ENCODE measurements at places on chromosomes 11 and 22.

- no peak for DNase-seq
Observed at GRCh38 chr11:64391839-64392238, 32.9 kb downstream of the RPS6KA4 start.

- no peak for DNase-seq
Observed at GRCh38 chr22:41781507-41781906, 19.0 kb upstream of the CCDC134 start.

DNA sequence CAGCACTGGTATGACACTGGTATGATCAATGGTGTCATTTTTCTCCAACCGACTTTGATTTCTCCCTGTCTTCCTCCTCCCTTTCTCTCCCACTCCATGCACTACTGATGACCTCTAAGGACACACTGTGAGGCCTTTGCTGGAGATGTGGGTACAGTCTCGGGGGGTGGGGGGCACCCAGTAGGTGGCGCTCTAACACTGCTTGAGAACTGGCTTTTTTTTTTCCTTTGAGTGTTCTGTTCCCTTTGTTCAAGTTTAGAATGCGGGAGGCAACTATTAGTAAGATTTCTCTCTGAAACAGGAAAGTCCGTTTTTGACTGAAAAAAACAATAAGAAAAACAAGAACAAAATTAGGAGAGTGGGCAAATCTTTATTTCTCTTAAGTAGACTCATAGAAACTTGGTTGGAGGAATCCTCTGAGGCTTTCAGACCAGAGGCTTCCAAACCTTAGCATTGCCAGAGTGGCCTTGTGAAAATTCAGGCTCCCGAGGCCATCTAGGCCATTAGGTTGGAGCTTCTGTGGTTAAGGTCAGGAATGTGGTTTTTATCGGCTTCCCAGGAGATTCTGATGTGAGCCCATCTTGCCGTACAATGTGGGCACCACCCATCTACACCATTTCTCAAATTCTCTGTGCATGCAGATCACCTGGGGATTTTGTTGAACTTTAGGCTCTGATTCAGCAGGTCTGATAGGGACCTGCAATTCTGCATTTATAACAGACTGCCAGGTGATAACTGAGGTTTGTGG, 43.2 kb downstream of the PANX1 start:
- peak; percentile 26 for DNase-seq

- DNase-seq, result no peak
Observed at GRCh38 chr11:114621950-114622809, 26.6 kb upstream of the NXPE4 start.

DNA sequence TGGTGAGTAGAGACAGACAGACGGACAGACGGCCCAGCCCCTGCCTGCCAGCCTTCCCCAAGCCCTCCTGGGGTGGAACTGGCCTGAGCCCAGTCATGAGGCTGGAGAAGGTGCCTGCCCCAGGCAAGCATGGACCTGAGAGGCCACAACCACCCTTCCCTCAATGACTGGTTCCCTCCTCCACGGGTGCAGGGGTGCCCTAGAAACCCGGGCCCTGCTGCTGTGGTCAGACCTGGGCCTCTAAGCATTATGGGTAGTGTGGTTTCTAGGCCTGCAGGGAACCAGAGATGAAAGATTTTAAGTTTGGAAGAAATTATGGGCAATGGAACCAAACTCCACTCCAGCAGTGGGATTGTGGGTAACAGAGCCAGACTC, 13.5 kb downstream of the RHBDD3 start:
- no peak for DNase-seq

DNA sequence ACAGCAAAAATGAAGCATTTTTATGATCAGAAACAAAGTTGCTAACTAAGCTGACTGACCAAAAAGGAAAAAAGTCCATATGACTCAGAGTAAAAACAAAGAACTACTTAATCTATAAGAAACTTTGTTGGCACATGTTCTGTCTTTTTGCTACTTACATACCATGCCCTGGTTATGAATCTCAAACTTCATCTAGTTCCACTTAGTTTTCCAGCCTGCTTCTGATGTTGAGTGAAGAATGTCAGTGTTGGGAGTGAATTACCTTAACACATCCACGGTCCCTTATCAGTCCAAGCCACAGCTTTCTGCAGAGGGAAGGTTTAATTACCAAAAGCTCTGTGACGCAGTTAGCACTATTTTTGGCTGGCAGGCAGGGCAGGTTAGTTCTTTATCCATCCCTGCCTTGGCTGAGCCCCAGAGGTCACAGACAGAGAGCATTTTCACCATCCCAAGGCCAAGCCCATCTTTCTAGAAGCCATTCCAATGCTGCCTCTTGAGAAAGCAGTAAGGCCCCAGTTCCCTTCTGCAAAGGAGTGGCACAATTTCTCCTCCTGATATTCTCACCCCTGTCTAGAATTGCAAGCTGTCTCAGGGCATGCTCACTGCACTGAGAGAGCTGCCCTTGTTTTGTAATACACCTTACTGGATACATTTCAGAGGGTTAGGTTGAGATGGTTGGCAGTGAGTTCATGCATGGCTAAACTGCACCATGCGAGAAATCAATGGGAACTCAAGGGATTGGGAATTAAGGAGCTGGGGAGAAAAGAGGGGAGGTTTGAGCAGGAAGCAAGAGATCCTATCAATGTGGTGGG, 67.1 kb downstream of the SLC1A2 start:
- no peak for DNase-seq

GRCh38 chr11:89443361-89444322, 47.5 kb downstream of the NOX4 start:
- no peak for DNase-seq

GRCh38 chr11:29962243-29962642, 54.6 kb downstream of the KCNA4 start:
- DNase-seq, result no peak

- DNase-seq, result peak; percentile 11
Observed at GRCh38 chr11:6481924-6482275, 599 bp downstream of the TIMM10B start.

GRCh38 chr22:30219049-30219654, 27.4 kb downstream of the LIF start:
- DNase-seq, result no peak

- DNase-seq, result peak; percentile 30
Observed at GRCh38 chr11:129960216-129961214, 42.1 kb downstream of the PRDM10 start.

DNA sequence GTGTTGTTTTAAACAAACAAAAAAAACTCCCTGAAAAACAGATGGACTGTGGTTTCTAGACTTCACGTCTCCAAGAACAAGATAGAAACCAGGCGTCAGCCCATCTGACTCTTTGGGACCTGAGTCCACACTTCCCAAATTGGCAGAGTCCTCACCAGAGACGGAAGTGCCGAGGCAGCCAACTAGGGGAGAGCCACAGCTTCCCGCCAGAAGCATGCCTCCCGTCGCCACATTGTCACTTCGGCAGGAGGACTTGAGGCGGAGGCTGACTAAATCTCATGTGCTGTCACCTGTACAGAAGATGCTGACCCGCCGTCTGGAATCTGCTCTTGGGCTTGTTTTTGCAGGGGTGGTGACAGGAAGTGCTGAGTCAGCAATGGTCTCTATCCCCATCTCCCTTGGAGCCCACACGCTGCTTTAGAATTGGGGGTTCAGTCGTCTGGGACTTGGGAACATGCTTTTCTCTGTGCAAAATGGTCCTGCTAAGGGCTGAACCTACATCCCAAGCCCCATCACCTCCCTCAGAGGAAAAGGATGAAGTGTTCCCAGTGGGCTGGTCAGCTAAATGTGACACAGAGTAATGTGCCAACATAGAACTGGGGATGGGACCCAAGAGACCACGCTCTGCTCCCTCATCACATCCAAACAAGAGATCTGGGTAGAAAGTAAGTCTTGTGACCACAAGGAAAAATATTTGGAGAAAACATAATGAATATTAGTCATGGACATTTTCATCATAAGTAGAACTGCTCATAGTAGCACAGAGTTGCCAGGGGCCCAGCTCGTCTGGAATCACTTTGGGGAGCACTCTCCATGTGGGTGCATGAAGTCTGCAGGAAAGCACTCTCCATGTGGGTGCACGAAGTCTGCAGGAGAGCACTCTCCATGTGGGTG, 152.9 kb downstream of the SNX19 start:
- no peak for DNase-seq

- DNase-seq, result no peak
Observed at GRCh38 chr11:75505916-75506692, 19.6 kb downstream of the GDPD5 start.

DNA sequence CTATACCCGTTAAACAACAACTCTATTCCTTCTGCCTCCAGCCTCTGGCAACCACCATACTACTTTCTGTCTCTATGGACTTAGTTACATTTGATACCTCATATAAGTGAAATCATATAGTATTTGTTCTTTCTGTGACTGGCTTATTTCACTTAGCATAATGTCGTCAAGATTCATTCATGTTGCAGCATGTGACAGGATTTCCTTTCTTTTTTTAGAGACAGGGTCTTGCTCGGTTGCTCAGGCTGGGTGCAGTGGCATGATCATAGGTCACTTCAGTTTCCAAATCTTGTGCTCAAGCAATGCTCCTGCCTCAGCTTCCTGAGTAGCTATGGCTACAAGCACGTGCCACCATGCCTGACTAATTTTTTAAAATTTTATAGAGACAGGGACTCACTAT, 29.4 kb upstream of the SORL1 start:
- DNase-seq, result no peak

- no peak for DNase-seq
Observed at GRCh38 chr11:125055107-125055715, 7.9 kb upstream of the SLC37A2 start.

DNA sequence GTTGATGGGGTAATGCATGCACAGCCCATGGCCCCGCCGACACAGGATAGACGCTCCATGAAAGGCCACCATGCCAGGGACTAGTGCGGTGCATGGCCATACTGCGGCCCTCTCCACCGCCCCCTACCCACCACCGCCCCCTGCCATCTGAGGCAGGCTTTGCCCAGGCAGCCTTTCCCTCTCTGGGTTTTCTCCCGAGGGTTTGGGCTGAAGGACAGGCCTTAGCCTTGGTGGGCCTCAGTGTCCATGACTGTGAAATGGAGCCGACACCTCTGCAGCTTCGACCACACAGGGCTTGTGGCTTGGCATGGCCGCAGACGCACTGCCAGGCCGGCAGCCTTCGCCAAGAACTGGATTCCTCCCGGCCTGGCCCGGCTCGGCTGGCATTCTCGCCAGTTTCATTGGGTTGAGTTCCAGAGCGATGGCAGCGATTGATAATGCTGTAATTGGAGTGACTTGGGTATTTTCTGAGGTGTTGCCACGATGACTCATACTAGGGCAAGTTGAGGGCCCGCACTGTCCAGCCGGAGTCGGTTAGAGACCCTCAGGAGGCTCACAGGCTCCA, 111.3 kb downstream of the WNT7B start:
- DNase-seq, result no peak

DNA sequence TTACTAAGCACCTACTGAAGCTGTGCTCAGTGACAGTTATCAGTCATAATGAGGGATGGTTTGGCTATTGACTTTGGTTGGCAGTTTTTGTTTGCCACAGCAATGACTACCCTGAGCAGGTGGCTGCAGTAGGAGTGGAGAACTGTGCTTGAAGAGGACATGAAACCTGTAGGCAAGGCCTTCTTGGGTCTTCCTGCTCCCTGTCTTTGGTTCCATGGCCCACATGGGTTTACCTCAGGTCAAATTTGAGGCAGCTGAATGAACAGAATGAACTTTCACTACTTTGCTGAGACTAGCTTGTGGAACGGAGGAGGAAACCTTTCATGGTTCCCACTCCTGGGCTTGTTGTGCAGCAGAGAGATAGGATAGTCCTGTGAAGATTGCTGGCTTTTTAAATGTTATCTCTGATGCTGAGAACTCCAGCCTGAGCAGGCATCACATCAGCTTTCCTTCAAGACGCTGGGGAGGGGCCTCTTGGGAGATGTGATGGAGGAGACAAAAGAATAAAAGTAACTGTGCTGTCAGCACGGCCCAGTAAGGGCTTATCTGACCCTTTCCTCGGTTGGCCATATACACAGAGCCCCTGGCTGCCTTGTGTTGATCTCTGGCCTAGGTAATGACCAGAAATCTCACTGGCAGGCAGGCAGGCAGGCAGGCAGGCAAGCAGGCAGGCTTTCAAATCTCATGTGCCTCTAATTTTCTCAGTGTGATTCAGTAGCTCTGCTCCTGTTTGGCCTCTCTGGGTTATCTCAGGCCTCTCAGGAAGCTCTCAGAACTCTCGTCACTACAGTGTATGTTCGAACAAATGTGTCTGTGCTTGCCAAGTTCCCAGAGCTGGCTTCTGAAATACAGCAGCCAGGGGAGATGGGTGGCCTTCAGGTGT, 12.0 kb downstream of the STIM1 start:
- DNase-seq, result peak; percentile 53

DNA sequence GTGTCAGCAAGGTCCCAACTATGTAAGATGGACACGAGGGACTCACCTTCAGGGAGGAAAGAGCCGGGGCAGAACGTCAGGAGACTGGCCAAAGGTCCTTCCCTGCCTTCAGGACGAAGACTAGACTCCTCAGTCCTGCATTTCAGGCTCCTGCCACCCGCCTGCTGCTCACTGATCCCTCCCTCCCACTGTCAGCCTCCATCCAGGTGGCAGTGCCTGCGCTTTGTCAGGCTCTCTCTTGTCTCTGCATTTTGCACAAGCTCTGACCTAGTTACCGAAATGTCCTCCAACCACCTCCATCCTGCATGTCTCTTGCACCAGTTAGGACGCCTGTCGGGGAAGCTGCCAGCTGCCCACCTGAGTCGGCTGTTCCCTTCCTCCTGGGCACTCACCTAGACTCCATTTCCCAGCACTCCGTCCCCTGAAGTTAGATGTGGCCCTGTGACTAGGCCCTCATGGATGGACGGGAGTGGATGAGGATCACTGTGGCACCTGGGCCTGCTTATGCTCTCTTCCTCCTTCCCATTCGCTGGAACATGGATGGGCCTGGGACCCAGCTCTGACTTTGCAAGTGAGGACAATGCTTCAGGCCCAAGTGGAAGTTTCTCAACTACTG, 8.0 kb downstream of the B3GNT6 start:
- no peak for DNase-seq

DNA sequence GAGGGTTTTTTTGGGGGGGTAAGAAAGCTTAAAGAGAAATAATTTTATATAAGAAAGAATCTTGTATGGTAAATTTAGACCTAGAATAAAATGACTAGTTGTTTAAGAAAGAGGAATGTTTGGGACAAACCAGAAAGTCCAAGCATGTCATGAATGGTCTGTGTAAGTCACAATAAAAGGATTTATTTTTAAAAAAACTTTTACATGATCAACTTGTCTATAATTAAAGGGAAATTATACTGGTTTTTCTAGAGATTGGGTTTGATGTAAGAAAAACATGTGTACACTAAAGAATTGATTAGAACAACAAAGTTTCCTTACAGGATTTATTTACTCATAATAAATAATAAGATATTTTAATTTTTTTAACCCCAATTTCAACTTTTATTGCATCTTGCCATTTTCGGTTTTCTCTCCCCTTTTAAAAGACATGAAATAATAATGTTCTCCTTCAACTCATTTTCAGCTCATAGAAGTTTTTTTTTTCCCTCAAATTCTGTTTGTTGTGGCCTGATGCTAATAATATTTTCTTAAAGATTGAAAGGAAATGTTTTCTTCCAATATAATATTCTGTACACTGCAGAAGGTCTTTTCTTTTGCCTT, 35.4 kb upstream of the INCENP start:
- no peak for DNase-seq

GRCh38 chr11:108302121-108302785, 79.4 kb downstream of the ATM start:
- DNase-seq, result no peak
